ENCODE measurements at places on chromosomes 12 and 14. TPM values are rescaled to one million over a fixed set of nuclear protein-coding genes. Genes with fewer than 3 reads are reported as not detected.
A peak's percentile ranks its signal among the peaks of the same experiment; 100 is the strongest.

The BMAL2 gene
- polyA plus RNA-seq: 1.8 TPM

The BTBD7 gene
- polyA plus RNA-seq: 12.1 TPM

DNA sequence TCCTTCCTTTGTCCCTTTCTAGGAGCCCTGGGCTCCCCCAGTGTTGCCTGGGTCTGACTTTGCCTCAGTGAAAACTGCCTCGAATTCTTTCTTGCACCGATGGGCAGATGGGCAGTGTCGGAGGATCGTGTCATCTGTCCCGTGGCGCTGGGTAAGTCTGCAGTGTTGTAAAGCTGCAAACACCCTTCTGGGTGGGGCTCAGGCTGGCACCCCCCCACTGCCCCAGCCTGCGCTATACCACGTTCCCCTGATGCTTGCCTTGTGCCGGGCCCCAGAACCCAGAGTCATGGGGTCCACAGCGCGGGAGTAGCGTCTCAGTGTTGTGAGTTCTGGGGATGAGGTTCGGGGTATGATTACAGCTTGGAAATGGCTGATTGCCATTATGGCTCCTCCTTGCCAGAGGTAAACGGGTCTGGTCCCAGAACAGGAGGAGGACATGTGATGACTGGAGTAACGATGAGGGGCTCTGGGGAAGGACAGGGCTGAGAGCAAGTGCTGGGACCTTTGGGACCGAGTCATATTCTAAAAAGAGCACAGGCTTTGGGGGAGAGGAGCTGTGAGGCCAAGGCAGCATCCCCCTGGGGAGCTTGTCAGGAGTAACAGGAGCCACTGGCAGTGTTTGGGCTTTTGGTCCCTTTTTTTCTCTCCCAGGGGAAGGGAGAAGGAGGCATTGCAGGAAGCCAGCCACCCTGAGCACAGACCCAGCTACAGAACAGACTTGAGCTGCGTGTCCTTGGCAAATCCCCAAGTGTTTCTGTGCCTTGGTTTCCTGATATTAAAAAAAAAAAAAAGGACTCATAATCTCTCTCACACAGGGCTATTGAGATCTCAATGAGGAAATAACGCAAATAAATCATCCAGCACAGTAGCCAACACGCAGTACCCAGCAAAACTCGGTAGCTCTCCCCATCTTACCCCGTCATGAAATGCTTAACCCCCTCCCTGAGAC is 4.3 kb downstream of the RTL1 start:
- peaks cover 25% of the 10 kb centered on the region for H3K27me3 ChIP-seq
- peaks cover 13% of the 10 kb centered on the region for H3K4me1 ChIP-seq
- no peak for DNase-seq
- no peaks in the 10 kb centered on the region for H3K36me3 ChIP-seq

DNA sequence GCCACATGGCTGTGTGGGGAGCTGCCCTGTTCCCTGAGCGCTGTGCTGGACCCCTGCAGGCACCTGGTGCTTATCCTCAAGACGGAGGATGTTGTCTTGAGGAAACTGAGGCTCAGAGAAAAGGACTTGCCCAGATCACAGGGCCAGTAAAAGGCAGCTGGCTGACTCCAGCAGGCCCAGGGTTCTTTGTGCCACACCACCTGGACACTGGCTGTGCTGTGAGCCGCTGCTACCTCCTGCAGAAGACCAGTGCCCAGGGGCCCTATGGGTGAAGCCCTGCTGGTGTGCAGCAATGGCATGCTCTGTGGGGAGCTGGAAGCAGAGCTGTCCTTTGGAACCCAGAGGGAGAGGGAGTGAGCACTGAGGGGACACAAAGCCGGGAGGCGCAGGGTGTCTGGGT is 75.9 kb downstream of the DDX51 start:
- DNase-seq: no peak
- peaks cover 37% of the 10 kb centered on the region for H3K36me3 ChIP-seq
- H3K27ac ChIP-seq: no peak overlapping the region
- H3K27me3 ChIP-seq: no peaks in the 10 kb centered on the region

DNA sequence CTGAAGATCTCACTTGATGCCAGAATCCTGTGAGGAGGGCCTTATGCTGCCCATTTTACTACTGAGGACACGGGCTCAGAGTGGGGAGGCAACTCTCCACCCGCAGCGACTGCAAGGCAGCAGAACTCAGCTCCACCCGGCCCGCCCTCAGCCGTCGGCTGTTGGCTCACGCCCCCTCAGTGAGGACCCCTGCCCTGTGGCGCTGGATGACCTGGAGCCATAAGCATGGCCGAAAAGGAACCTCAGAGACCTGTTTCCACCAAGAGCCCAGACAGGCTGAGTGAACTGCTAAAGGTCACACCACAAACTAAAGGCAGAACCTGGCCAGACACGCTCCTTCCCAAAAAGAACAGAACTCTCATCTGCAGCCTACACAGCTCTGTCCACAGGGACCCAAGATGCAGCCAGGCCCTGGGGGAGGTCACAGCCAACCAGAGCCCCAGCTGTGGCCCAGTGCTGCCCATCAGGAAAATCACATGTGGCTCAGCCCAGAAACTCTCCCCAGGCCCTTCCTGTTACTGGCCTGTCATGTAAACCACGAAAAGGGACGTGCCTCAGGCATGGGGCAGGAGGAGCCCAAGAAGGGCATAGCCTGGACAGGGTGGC is 32.8 kb downstream of the CCNK start:
- H3K4me1 ChIP-seq: no peaks in the 10 kb centered on the region
- DNase-seq: no peak
- H3K27ac ChIP-seq: no peak overlapping the region
- no peaks in the 10 kb centered on the region for H3K27me3 ChIP-seq
- H3K4me3 ChIP-seq: no peak overlapping the region

GRCh38 chr12:108816652-108817335 is 40.6 kb downstream of the SSH1 start:
- H3K4me1 ChIP-seq: peaks cover 3% of the 10 kb centered on the region
- H3K27me3 ChIP-seq: no peaks in the 10 kb centered on the region
- DNase-seq: no peak
- no peak overlapping the region for H3K27ac ChIP-seq
- H3K36me3 ChIP-seq: no peaks in the 10 kb centered on the region

DNA sequence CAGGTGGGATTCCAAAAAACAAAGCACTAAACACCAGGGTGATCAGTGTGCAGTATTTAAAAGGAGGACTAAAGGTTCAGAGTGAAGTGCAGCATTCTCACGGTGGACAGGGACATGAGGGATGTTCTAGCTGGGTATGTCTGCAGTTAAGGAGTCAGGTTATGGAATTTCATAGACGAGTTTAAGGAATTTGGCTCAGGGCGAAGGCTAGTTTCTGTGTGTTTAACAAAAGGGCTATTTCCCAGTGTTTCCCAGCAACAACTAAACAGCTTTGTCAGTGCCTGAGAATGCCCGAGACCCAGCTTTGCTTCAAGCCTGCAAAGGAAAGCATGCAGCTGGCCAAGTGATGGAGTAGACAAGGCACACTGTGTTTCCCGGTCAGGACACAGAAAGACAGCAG is 7.0 kb downstream of the KRT1 start:
- no peaks in the 10 kb centered on the region for H3K27me3 ChIP-seq
- no peaks in the 10 kb centered on the region for H3K4me1 ChIP-seq
- no peaks in the 10 kb centered on the region for H3K36me3 ChIP-seq
- DNase-seq: no peak
- H3K27ac ChIP-seq: no peak overlapping the region

DNA sequence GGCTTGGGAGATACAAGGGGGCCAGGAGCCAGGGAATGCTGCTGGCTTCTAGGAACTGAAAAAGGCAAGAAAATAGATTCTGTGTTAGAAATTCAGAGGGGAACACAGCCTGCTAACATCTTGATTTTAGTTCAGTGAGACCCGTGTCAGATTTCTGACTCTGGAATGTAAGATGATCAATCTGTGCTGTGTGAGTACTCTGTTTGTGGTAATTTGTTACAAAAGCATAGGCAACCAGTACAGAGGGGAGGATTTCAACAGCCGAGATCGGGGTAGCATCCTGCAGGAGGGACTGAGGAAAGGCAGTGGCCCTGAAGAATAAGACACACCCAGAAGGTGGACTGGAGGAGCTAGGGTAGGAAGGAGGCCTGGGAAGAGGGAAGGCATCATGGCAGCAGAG is 410.0 kb upstream of the CCDC196 start:
- no peaks in the 10 kb centered on the region for H3K27me3 ChIP-seq
- no peaks in the 10 kb centered on the region for H3K36me3 ChIP-seq
- DNase-seq: no peak
- H3K4me3 ChIP-seq: no peak overlapping the region

DNA sequence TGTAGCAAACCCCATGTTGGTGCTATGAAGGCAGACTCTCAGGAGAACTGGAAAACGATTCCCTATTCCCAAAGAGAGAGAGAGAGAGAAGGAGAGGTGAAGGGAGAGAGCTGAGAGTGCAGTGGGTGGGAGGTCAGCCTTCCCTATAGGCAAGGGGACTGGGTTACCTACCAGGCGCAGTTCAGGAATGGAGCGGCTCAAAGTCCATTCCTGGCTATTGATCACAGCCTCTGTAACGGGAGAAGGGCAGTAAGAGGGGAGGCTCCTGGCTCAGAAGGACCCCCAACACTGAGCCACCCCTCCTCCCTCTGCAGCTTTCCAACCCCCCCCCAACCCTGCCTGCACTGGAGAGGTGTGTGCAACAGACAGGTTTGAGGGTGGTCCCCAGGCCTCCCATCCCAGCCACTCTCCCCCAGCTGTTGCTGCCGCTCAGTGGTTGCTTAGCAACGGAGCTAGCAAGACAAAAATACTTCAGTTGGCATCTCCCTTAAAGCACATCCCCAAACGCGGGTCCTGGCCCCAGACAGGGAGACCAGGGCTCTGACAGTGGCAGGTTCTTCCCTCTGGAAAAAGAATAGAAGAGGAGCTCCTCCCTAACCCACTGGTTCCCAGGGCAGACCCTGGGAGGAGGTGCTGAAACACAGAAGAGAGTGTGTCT is 3.2 kb downstream of the AGAP2 start:
- peaks cover 89% of the 10 kb centered on the region for H3K27me3 ChIP-seq
- peaks cover 6% of the 10 kb centered on the region for H3K36me3 ChIP-seq
- H3K4me1 ChIP-seq: peaks cover 29% of the 10 kb centered on the region
- H3K4me3 ChIP-seq: no peak overlapping the region
- DNase-seq: no peak

- H3K27me3 ChIP-seq: no peaks in the 10 kb centered on the region
- no peaks in the 10 kb centered on the region for H3K4me1 ChIP-seq
- no peak overlapping the region for H3K4me3 ChIP-seq
- H3K36me3 ChIP-seq: no peaks in the 10 kb centered on the region
- no peak overlapping the region for H3K27ac ChIP-seq
Observed at GRCh38 chr14:36998686-36999085, 173.7 kb downstream of the SLC25A21 start.

DNA sequence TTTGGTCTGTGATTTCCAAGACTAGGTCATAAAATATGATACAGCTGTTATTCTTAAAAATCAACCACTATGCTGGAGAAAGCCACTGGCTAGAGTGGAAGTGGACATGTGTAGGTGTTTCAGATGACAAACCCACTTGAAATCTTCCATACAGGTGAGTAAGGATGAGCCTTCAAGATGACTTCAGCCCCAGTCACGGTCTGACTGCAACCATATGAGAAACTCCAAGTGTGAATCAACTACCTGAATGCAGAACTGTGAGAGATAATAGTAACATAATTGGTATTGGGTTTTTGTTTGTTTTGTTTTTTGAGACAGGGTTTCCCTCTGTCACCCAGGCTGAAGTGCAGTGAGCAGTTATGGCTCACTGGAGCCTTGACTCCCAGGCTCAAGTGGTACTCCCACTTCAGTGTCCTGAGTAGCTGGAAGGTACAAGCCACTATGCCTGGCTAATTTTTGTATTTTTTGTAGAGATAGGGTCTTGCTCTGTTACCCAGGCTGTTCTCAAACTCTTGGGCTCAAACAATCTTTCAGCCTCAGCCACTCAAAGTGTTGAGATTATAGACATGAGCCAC is 273.3 kb upstream of the LRIG3 start:
- H3K27me3 ChIP-seq: no peaks in the 10 kb centered on the region
- no peak overlapping the region for H3K4me3 ChIP-seq
- no peak overlapping the region for H3K27ac ChIP-seq
- H3K36me3 ChIP-seq: no peaks in the 10 kb centered on the region
- DNase-seq: no peak

DNA sequence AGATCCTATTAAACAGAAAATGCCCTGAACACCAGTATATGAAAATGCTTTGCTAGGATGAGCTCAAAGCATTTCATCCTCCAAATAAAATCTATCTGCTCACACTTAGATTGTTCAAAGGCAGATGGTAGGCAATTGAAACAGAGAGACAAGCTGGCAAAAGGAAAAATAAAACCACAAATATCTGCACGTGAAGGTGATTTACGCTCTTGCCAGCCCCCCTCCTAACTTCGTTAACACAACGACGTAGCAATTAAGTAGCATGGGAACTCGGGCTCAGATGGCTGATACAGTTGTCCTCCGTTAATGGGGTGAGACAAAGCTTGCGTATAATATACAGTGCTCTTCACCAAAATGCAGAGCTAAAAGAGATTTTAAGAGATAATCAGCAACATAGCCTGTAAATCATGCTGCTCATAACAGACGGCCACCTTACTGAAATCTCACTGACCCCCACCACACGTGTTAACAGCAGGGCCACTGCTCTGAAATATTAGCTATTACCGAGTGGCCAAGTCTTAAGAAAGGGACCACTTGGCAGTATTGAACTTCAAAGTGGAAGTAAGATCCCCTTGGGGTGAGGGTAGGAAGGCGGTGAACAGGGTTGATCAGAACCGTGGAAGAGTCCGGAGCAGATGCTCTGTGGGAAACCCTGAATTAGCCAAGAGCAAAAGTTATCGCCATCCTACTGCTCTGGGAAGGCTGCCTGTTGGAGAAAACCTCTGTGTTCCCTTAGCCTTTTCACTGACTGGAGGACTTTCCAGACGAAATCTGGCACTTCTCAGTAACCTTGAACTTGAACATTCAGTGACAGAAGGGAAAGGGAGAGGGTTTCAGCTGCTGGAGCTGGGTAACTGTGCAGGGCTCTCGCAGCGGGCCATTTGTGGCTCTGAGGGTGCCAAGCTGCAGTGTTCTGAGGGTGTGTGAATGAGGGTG is 23.1 kb downstream of the ETV6 start:
- no peak overlapping the region for H3K27ac ChIP-seq
- no peaks in the 10 kb centered on the region for H3K27me3 ChIP-seq
- H3K4me1 ChIP-seq: peaks cover 2% of the 10 kb centered on the region
- DNase-seq: no peak
- H3K4me3 ChIP-seq: no peak overlapping the region

DNA sequence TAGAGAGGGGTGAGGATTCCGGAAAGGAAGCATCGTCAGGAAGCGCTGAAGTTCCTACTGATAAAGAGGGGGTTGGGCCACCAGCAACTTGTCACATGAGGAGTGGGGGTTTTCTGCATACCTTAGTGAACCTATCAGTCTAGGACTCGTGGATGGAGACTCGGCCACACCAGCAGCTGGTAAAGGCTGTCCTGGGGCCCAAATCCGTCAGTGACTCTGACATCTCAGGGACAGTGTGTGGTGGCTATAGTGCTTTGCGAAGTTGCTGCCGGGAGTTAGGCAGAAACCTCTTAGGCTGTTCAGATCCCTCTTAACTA is 16.4 kb downstream of the RNASE2 start:
- peak overlapping the region; percentile 79 for H3K4me3 ChIP-seq
- no peaks in the 10 kb centered on the region for H3K4me1 ChIP-seq
- H3K27ac ChIP-seq: no peak overlapping the region
- H3K36me3 ChIP-seq: no peaks in the 10 kb centered on the region
- no peak for DNase-seq
- peaks cover 2% of the 10 kb centered on the region for H3K27me3 ChIP-seq
